ENCODE measurements at places on chromosomes 12 and 14.

DNA sequence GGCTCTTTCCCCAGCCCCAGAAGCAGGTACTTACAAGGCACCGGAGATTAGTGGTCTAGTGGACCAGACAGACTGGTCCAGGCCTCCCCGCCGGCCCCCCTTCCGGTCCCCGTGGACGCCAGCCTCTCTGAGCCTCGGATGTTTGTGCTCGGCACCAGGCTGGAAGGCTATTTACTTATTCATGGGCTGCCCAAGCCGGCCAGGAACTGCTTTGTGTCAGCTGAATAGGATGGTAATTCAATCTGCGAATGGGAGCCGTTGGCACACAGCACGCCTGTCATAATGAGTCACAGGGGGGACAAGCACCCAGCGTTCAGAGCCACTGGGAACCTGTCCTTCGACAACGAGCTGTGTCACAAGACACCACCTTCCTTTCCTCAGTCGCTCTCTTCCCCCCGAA, 82.3 kb downstream of the RIMBP2 start:
- no peak for DNase-seq

- peak; percentile 69 for DNase-seq
These were observed 118.5 kb downstream of the TTC7B start for GRCh38 chr14:90697577-90698206.

DNA sequence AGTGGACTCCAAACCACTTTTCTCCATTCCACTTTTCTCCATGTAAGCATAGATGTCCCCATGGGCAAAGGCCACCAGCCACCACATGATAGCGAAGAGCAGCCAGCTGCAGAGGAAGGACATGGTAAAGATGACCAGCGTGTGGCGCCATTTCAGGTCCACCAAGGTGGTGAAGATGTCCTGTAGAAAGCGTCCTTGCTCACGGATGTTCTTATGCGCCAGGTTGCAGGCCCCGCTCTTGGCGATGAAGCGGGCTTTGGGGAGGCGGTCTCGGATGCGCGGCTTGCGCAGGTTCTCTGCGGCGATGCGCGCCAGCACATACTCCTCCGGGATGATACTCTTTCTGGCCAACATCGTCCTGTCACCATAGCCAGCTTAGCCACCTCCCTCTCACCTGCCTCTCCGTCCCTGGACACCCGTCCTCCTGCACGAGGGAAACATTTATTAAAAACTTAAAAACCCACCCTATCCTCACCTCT, 1.2 kb downstream of the KCNJ8 start:
- DNase-seq: no peak

GRCh38 chr14:38556252-38556651, 300.4 kb upstream of the CLEC14A start:
- no peak for DNase-seq
